ENCODE measurements at places on chromosomes 13 and 19.

DNA sequence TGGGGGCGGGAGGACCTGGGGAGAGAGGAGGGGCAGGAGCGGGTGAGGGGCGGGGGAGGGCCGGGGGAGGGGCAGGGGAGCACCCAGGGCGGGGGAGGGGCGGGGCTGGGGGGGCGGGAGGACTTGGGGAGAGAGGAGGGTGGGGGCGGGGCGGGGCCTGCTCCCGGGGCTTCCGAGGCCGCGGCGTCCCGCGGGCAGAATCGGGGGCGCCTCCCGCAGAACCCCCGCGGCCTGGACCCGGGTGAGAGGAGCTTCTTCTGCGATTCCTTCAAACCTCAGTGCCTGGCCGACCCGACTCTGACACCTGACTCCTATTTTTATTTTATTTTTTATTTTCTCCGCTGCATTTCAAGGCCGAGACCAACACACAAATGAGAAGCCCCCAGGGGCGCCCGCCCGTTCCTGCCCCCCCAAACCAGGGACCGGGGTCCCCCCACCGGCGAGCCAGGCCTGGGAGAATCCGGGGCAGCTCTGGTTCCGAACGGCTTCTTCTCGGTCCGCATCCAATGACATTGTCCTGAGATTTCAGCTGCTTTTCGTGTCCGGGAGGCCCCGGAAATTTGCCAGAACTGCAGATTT lies 470 bp upstream of the GRTP1 start:
- H3K27me3 ChIP-seq, result peaks cover 26% of the 10 kb centered on the region
- H3K36me3 ChIP-seq, result no peaks in the 10 kb centered on the region
- no peak overlapping the region for H3K27ac ChIP-seq
- H3K4me3 ChIP-seq, result peak overlapping the region; percentile 32
- DNase-seq, result no peak

- H3K27ac ChIP-seq, result no peak overlapping the region
- H3K27me3 ChIP-seq, result peaks cover 5% of the 10 kb centered on the region
- no peaks in the 10 kb centered on the region for H3K4me1 ChIP-seq
- no peak for DNase-seq
These were observed 2.3 kb upstream of the SIGLEC12 start for GRCh38 chr19:51503896-51504295.

DNA sequence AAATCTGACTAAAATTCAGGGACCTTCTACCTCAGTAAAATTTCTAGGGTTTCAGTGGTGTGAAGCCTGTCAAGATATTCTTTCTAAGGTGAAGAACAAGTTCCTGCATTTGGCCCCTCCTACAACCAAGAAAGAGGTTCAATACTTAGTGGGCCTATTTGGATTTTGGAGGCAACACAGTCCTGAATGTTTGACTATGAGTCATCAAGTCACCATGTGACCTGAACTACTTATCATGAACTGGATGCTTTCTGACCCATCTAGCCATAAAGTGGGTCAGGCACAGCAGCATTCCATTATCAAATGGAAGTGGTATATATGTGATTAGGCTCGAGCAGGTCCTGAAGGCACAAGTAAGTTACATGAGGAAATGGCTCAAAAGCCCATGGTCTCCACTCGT lies 163.0 kb upstream of the IRS2 start:
- peaks cover 8% of the 10 kb centered on the region for H3K27me3 ChIP-seq
- H3K27ac ChIP-seq, result no peak overlapping the region
- H3K4me1 ChIP-seq, result no peaks in the 10 kb centered on the region
- no peaks in the 10 kb centered on the region for H3K36me3 ChIP-seq
- no peak for DNase-seq
- H3K4me3 ChIP-seq, result no peak overlapping the region

- H3K4me3 ChIP-seq, result no peak overlapping the region
- peaks cover 1% of the 10 kb centered on the region for H3K4me1 ChIP-seq
- H3K27me3 ChIP-seq, result peaks cover 23% of the 10 kb centered on the region
- no peaks in the 10 kb centered on the region for H3K36me3 ChIP-seq
- no peak overlapping the region for H3K27ac ChIP-seq
These were observed 25.1 kb downstream of the ARHGEF18 start for GRCh38 chr19:7373862-7374261.

GRCh38 chr13:63542770-63543169 lies 2127.1 kb upstream of the PCDH20 start:
- no peaks in the 10 kb centered on the region for H3K36me3 ChIP-seq
- H3K27me3 ChIP-seq, result no peaks in the 10 kb centered on the region
- DNase-seq, result no peak
- H3K4me3 ChIP-seq, result no peak overlapping the region

GRCh38 chr19:5829567-5830310 lies 9.8 kb downstream of the FUT6 start:
- peaks cover 19% of the 10 kb centered on the region for H3K27me3 ChIP-seq
- DNase-seq, result peak; percentile 22
- H3K4me3 ChIP-seq, result peak overlapping the region; percentile 68
- no peaks in the 10 kb centered on the region for H3K36me3 ChIP-seq
- peaks cover 33% of the 10 kb centered on the region for H3K4me1 ChIP-seq
- peak overlapping the region; percentile 64 for H3K27ac ChIP-seq

- DNase-seq, result no peak
- H3K4me1 ChIP-seq, result peaks cover 20% of the 10 kb centered on the region
- H3K36me3 ChIP-seq, result peaks cover 33% of the 10 kb centered on the region
- H3K27ac ChIP-seq, result no peak overlapping the region
These were observed 43.1 kb downstream of the RASA3 start for GRCh38 chr13:114089341-114089740.

- no peaks in the 10 kb centered on the region for H3K27me3 ChIP-seq
- H3K4me1 ChIP-seq, result peaks cover 15% of the 10 kb centered on the region
- no peak for DNase-seq
- H3K27ac ChIP-seq, result no peak overlapping the region
These were observed 4.7 kb downstream of the GPATCH1 start for GRCh38 chr19:33085570-33086128.

GRCh38 chr19:46840498-46840942 lies 10.1 kb downstream of the AP2S1 start:
- H3K27me3 ChIP-seq, result no peaks in the 10 kb centered on the region
- no peak overlapping the region for H3K27ac ChIP-seq
- H3K4me1 ChIP-seq, result peaks cover under 1% of the 10 kb centered on the region
- no peak overlapping the region for H3K4me3 ChIP-seq
- peaks cover 27% of the 10 kb centered on the region for H3K36me3 ChIP-seq

- no peak for DNase-seq
- H3K4me1 ChIP-seq, result no peaks in the 10 kb centered on the region
- H3K4me3 ChIP-seq, result no peak overlapping the region
- no peak overlapping the region for H3K27ac ChIP-seq
- no peaks in the 10 kb centered on the region for H3K36me3 ChIP-seq
- H3K27me3 ChIP-seq, result peaks cover 3% of the 10 kb centered on the region
These were observed 512.2 kb downstream of the LMO7 start for GRCh38 chr13:76148374-76148773.

DNA sequence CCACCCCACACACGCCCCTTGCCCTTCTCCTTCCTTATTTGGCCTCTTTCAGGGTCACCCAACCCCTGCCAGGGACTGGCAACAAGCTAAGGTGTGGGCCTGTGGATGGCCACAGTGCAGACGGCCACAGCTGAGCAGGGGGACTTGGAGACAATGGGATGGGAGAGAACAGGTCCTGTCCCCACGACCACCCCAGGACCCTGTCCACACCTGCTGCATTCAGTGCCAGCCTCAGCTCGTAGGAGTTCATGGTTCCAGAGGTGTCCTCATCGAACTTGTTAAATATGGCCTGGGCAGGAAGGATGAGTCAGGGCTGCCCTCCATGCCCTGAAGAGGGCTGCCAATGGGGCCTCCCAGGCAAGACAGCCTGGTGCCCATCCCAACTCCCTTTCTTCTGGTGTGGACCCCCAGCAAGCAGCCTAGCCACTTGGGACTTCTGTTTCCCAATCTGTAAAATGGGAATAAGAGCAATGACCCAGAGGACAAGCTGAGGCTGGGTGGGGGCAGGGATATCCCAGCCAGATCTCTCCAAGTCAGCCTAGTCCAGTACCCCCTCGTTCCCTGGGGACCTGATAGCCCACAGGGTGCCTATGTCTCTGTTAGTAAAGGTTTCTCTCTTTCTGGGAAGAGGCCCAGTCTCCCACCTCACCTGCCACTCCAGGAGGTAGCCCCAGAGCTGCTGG lies 10.6 kb downstream of the CAPN12 start:
- H3K36me3 ChIP-seq, result peaks cover 20% of the 10 kb centered on the region
- no peak overlapping the region for H3K4me3 ChIP-seq
- H3K27ac ChIP-seq, result no peak overlapping the region
- peaks cover 20% of the 10 kb centered on the region for H3K27me3 ChIP-seq

- H3K4me3 ChIP-seq, result no peak overlapping the region
- H3K4me1 ChIP-seq, result peaks cover 48% of the 10 kb centered on the region
- no peaks in the 10 kb centered on the region for H3K36me3 ChIP-seq
- DNase-seq, result no peak
These were observed 561.3 kb downstream of the FGF9 start for GRCh38 chr13:22232186-22232585.

- peaks cover 46% of the 10 kb centered on the region for H3K27me3 ChIP-seq
- DNase-seq, result peak; percentile 94
- peaks cover 22% of the 10 kb centered on the region for H3K4me1 ChIP-seq
- peak overlapping the region; percentile 69 for H3K4me3 ChIP-seq
- no peaks in the 10 kb centered on the region for H3K36me3 ChIP-seq
These were observed 172.2 kb downstream of the OLFM4 start for GRCh38 chr13:53200498-53201453.

- peaks cover 62% of the 10 kb centered on the region for H3K4me1 ChIP-seq
- H3K4me3 ChIP-seq, result no peak overlapping the region
- H3K36me3 ChIP-seq, result peaks cover 5% of the 10 kb centered on the region
- peaks cover 3% of the 10 kb centered on the region for H3K27me3 ChIP-seq
These were observed 74.2 kb downstream of the RASA3 start for GRCh38 chr13:114058051-114058867.

- peak overlapping the region; percentile 15 for H3K4me3 ChIP-seq
- H3K36me3 ChIP-seq, result peaks cover 15% of the 10 kb centered on the region
- no peak for DNase-seq
- no peaks in the 10 kb centered on the region for H3K27me3 ChIP-seq
These were observed 106.9 kb downstream of the KLF12 start for GRCh38 chr13:74027161-74027779.

DNA sequence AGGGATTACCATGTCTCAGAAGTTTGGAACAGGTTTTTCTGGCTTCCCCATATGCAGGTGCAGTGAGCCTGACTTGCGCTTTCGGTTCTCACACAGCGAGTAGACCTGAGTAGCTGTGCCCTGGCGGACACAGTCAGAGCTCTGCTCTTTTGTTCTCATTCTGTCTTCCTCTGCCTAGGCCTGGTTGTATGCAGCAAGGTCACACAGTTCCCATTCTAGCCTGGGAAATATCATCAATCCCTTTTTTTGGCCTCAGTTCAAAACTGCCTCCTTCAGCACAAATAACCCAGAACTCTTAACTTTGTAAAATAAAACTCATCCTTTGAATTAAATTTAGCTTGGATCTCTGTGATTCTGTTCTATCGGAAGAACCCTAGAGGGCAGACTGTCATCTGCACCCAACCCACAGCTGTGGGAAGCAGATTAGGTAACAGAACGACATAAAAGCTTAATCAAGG lies 10.2 kb downstream of the OXGR1 start:
- peaks cover 2% of the 10 kb centered on the region for H3K27me3 ChIP-seq
- H3K4me3 ChIP-seq, result peak overlapping the region; percentile 40
- peaks cover 52% of the 10 kb centered on the region for H3K36me3 ChIP-seq
- no peak overlapping the region for H3K27ac ChIP-seq
- peak; percentile 7 for DNase-seq

DNA sequence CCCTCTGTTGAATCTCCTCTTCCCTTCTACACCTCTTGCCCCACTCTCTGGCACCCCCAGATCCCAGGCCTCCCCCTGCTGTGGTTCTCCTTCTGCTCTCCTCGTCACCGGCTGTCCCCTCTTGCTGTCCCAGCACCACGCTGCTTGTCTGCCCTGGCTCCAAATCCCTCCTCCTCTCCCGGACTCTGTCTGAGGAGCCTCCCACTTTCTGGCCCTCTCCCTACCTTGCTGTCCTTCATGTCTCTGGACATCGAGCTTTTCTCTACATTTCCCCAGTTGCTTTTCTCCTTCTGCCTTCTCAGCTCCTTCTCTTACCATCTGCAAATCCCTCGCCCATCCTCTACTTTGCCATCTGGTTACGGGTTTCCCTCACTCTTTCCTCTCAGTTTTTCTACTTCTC lies 1.2 kb downstream of the ZNF347 start:
- H3K27me3 ChIP-seq, result peaks cover 3% of the 10 kb centered on the region
- H3K4me1 ChIP-seq, result peaks cover 11% of the 10 kb centered on the region
- no peak overlapping the region for H3K27ac ChIP-seq
- peak; percentile 24 for DNase-seq
- peak overlapping the region; percentile 82 for H3K4me3 ChIP-seq

DNA sequence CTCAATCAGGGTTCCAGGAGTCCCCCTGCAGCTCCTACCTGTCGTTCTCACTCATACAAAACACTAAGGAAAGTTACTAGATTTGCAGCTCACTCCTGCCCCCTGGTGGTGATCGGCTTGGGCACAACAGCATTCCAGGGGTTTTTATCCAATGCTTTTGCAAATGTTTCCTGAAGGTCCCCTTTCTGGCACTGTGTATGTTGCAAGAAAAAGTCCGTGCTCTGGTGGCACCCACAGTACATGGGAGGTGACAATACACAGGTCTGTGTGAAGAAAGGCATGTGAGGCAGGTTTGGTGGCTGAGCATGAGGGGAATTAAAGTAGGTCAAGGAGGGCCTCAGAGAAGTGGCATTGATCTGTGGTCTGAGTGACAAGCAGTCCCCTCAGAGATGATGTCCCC lies 8.6 kb upstream of the TYK2 start:
- H3K4me3 ChIP-seq, result no peak overlapping the region
- peaks cover 15% of the 10 kb centered on the region for H3K36me3 ChIP-seq
- H3K4me1 ChIP-seq, result no peaks in the 10 kb centered on the region
- H3K27ac ChIP-seq, result no peak overlapping the region

GRCh38 chr13:107865318-107865575 lies 350.1 kb downstream of the LIG4 start:
- H3K4me3 ChIP-seq, result peak overlapping the region; percentile 85
- peaks cover 20% of the 10 kb centered on the region for H3K4me1 ChIP-seq
- H3K36me3 ChIP-seq, result no peaks in the 10 kb centered on the region
- H3K27ac ChIP-seq, result no peak overlapping the region
- H3K27me3 ChIP-seq, result peaks cover 65% of the 10 kb centered on the region
- DNase-seq, result no peak

GRCh38 chr13:81929988-81930387 lies 1589.1 kb upstream of the SPRY2 start:
- no peak overlapping the region for H3K27ac ChIP-seq
- no peak overlapping the region for H3K4me3 ChIP-seq
- H3K36me3 ChIP-seq, result no peaks in the 10 kb centered on the region
- no peaks in the 10 kb centered on the region for H3K27me3 ChIP-seq

- H3K27ac ChIP-seq, result no peak overlapping the region
- DNase-seq, result no peak
- no peaks in the 10 kb centered on the region for H3K36me3 ChIP-seq
These were observed 1.4 kb downstream of the RNF126 start for GRCh38 chr19:661427-662196.

GRCh38 chr13:98657506-98658085 lies 80.7 kb upstream of the STK24 start:
- peaks cover 19% of the 10 kb centered on the region for H3K27me3 ChIP-seq
- peaks cover 14% of the 10 kb centered on the region for H3K4me1 ChIP-seq
- H3K4me3 ChIP-seq, result no peak overlapping the region
- no peak overlapping the region for H3K27ac ChIP-seq
- peaks cover 5% of the 10 kb centered on the region for H3K36me3 ChIP-seq
